ENCODE measurements at places on chromosomes 13 and 19.

DNA sequence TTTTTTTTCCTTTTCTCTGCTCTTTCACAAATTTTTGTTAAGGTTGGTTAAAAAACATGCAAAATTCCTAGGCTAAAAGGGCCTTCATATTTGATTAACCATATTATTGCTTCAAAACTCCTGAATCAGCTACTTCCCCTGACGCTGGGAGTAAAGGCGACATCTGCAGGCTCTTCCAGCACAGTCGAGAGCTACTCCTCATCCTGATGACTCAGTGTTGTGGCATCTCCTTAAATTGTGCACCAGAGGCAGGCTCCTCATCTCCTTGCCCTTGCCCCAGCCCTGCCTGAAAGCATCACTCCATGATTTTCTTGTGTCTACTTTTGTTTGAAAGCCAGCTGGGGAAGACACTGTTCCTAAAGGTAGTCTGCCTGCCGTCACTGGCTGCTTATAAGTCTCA lies 24.5 kb upstream of the SOX1 start:
- DNase-seq: no peak

- DNase-seq: no peak
Measured at GRCh38 chr13:58963321-58963720, 1200.4 kb downstream of the DIAPH3 start.

DNA sequence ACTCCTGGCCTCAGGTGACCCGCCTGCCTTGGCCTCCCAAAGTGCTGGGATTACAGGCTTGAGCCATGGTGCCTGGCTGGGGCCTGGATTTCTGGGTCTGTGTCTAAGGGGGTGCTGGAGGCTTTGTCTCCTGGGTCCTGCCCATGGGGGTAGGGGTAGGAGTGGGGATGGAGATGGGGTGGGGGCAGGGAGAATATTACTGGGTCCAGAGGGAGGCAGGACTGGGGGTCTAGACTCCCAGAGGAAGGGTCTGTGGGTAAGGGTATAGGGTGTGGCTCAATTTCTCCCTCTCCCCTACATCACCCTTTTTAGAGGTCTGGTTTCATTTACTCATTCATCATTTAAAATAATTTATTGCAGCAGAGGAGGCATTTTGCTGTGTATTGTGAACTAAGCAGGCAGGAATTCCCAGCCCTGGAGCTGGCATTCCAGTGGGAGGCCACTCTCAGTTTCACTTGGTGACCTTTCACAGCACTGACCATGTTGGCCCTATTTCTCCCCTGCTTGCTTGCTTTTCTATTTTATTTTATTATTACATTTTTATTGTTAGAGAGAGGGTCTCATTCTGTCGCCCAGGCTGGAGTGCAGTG lies 810 bp upstream of the NFKBID start:
- DNase-seq: no peak

DNA sequence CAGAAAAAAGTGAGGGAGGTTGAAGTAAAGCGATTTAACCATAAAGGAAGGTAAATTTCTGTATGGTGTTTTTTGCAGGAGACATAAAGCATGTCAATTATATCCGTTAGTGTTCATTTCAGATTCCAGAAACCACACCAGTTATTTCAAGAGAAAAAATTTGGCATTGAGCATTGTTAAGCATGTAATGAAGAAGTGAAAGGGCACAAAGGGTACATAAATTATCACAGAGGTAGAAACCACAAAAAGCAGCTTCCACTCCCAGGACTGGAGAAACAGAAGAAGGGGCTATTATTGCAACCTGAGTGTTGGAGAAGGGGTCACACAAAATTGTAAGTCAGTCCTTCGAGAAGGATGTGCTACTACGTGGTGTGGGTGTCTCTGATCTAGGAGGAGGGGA lies 72.2 kb upstream of the DACH1 start:
- DNase-seq: no peak

DNA sequence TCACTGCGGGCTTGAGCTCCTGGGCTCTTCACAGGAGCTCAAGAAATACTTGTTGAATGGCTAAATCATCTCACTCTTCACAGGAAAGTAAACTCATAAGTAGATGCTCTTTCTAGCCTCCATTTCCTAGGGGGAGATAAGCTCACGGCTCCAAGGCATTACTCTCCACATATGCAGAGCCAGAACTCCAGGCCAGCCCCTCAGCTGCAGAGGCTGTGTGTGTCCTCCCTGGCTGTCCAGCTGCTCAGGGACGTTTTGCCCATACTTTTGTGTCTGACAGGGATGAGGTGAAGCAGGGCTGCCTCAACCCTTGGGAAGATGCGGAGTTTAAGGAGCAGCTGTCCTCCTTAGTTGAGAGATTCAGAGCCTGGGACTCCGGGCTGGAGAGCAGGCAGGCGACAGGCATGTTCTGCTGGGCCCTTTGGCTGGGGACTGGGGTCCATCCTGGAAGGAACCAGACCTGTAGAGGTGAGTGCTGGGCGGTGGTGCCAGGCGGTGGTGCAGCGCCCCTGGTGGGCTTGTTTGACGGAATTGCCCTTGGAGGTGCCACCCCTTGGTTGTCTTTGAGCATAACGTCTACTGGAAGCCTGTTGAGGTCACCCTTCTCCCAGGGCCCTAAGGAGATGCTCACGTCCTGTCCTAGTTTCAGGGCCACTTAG lies 20.5 kb upstream of the SLC15A1 start:
- DNase-seq: no peak

DNA sequence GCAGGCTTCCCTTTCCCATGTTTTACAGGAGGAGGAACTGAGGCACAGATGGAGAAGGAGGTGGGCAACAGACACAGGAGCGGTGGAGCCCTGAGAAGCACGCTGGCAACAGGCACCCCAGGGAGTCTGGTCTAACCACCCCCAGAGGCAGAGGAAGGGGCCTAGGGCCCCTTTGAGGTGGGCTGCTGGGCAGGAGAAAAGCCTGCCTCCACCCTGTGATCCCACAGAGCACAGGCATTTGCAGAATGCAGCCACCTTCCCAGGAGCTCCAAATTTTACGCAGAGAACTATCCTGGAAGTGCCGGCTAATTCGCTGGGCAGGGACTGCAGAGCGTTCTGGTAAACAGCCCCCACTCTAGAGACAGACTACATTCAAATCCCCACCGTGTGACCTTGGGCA lies 30.4 kb downstream of the RAB20 start:
- no peak for DNase-seq

DNA sequence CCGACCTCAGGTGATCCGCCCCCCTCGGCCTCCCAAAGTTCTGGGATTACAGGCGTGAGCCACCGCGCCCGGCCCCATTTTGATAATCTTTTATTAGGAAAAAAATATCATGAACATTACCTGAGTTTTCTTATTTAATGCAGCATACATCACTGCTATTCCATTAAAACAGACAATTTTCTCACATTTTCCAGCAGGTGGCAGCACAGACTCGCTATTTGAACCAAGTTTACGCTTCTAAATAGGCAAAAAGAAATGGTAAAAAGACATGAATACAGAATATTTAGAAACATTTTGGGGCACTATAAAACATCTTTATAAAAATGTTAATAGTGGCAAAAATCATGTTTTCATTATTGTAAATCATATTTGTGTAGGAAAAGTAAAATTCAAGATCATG lies 903.1 kb downstream of the SLITRK6 start:
- DNase-seq: peak; percentile 5

DNA sequence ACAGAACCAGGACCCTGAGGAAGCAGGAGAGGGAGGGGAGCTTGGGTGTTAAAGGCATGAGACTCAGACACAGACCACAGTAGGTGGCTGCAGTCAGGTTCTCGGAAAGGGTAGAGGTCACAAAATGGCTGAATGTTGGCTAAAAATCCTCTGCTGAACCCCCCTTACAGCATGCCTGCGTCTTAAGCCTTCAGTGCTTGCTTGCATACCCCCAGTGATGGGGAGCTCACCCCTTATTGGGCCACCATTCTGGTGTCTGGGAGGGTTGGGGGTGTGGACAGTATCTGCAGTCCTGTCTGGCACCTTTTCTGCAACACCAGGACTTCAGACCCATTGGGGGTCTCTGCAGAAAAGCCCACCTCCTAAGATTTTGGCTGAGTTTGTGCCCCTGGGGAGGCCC lies 14.2 kb upstream of the B3GNT3 start:
- no peak for DNase-seq

GRCh38 chr13:80523134-80523533 lies 182.2 kb upstream of the SPRY2 start:
- DNase-seq: no peak

DNA sequence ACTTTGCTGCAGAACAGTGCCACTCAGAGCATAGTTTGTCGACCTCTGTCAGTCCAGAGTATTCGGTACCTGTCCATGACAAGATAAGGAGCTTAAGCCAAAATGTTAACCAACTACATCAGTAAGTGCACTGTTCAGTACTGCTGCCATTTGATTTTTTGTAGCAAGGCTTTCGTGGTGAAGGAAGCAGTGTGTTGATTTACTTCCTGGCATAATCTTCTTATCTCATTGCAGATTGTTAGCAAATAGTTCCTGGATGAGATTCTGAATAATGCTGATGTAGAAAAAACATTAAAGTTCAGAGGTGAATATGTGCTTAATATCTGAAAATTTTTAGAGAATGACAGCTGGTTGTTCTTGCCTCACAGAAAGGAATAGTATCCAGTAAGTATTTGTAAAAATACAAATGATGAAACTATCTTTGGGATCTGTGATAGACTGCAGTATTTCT lies 85.7 kb downstream of the LRRC63 start:
- no peak for DNase-seq

- no peak for DNase-seq
Measured at GRCh38 chr13:92473765-92474475, 752.7 kb upstream of the GPC6 start.

DNA sequence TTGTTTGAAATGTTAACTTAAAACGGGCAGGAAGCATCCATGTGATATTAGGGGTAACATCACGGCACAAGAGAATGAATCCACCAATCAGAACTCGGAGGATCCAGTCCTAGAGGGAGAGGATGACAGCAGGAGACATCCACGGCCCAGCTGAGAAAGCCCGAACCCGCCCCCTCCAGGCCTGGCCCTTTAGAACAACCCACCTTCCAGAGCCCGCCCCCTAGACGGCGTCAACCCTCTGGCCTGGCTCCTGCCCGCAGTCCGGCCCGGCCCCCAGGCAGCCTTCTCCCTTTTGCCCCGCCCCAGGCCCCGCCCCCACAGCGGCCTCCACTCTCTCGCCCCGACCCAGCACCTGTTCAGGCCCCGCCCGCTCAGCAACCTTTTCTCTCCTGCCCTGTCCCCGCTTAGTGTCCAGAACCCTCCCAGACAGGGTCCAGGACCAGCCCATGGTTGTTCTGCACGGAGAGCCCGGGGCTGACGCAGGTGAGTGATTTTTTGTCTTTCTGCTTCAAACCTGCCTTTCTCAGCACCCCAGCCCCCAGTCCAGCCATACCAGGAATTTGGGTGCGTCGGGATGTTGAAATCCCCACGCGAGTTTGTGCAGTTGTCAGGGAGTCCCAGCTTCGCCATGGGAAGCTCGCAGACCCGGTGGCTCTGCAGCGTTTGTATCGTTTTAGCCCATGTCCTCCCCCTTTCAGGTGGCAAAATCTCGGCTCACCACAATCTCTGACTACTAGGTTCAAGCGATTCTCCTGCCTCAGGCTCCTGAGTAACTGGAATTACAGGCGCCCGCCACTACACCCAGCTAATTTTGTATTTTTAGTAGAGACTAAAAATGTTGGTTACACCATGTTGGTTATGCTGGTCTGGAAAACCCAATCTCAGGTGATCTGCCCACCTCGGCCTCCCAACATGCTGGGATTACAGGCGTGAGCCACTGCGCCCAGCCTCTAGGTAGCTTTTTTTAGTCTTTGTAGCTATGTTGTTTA lies 16.1 kb downstream of the ZNF816 start:
- no peak for DNase-seq

GRCh38 chr13:107099661-107100060 lies 531.7 kb upstream of the ARGLU1 start:
- no peak for DNase-seq

DNA sequence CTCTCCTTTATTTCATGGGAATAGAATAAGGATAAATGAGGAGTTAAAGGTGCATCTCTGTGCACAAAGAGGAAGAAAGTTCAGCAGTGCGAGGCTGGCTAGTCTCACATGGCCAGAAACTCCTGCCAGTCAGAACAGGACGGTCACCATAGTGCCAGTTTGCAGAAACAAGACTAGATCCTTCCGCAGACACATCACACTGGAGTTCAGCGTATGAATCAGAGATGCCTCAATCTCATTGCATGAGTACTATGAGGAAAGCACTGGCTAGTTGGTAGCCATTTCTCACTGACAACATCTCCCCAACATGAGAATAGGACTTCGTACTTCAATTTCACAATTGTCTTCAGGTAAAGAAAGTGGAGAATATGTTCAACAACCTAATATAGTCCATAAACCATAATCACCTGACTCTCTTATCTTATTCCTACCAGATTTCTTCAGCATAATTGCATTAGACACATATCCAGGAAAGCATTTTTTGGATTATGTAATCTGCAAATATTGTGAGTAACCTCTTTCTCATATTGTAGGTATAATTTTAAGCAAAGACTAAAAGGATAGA lies 34.9 kb downstream of the RXFP2 start:
- DNase-seq: no peak

GRCh38 chr19:53878776-53879139 lies 3.2 kb upstream of the PRKCG start:
- no peak for DNase-seq

GRCh38 chr13:72570019-72570418 lies 157.4 kb downstream of the MZT1 start:
- no peak for DNase-seq

DNA sequence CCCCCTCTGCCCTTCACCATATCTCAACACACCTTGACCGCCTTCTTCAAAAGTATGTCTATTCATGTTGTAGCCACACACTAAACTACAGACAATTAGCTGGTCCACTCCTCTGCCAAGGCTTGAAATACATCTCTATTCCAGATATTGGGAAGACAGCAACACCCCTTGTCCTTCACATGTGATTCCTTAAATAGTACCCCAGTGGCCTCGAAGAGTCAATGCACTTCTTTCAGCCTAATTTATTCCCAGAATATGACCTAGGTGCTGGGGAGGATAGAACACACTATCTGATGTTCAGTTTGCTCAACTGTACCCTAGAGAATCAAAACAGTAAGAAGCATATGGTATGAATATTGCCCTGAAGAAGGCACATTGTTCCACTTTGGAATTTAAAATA lies 82.4 kb upstream of the DACH1 start:
- DNase-seq: no peak

DNA sequence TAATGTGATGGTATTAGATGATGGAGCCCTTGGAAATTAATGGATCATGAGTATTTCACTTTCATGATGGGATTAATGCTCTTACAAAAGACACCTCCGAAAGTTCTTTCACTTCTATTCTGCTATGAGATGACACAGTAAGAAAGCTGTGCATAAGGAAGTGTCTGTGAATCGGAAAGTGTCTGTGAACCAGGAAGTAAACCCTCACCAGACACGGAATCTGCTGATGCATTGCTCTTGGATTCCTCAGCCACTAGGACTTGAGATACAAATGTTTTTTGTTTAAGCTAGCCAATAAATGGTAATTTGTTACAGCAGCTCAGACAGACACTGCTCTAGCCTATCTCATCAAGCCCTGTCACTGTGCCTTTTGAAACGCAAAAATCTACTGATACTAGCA lies 440.4 kb upstream of the PRR20A start:
- DNase-seq: no peak
